ENCODE measurements at places on chromosomes 2 and 18. TPM values are rescaled to one million over a fixed set of nuclear protein-coding genes. Genes with fewer than 3 reads are reported as not detected.

DNA sequence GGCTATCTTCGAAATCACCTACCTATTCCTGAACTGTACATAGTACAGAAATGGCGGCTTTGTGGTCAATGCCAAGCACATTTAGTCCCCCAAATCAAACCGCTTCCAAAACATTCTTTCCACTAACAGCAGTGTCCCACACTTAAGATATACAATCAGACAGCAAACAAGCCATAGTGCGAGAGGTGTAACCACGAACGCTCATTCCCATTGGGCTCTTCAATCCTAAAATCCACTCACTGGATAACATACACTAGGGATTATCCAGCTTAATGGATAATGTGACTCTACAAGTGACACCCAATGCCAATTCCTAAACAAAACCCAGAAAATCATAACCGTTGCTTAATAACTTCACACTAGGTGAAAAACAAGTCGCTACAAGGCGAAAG, 2.0 kb downstream of the XPO1 start:
- no peak for DNase-seq
- H3K27ac ChIP-seq, result peak overlapping the region; percentile 98
- H3K27me3 ChIP-seq, result no peaks in the 10 kb centered on the region
- no peaks in the 10 kb centered on the region for H3K36me3 ChIP-seq

- H3K36me3 ChIP-seq, result no peaks in the 10 kb centered on the region
- no peak overlapping the region for H3K27ac ChIP-seq
- no peaks in the 10 kb centered on the region for H3K27me3 ChIP-seq
- no peak overlapping the region for H3K4me3 ChIP-seq
- peaks cover 24% of the 10 kb centered on the region for H3K4me1 ChIP-seq
- no peak for DNase-seq
These were observed 72.4 kb upstream of the NPAS2 start for GRCh38 chr2:100747551-100747950.

GRCh38 chr2:68040078-68040477, 22.7 kb downstream of the C1D start:
- no peaks in the 10 kb centered on the region for H3K27me3 ChIP-seq
- DNase-seq, result no peak
- H3K4me3 ChIP-seq, result no peak overlapping the region
- H3K4me1 ChIP-seq, result no peaks in the 10 kb centered on the region
- H3K36me3 ChIP-seq, result peaks cover 7% of the 10 kb centered on the region
- H3K27ac ChIP-seq, result no peak overlapping the region

- no peak for DNase-seq
- H3K4me3 ChIP-seq, result no peak overlapping the region
- no peaks in the 10 kb centered on the region for H3K27me3 ChIP-seq
- no peaks in the 10 kb centered on the region for H3K36me3 ChIP-seq
These were observed 24.0 kb upstream of the CERS6 start for GRCh38 chr2:168432100-168432499.

- no peak for DNase-seq
- no peak overlapping the region for H3K4me3 ChIP-seq
- H3K27me3 ChIP-seq, result no peaks in the 10 kb centered on the region
- H3K27ac ChIP-seq, result no peak overlapping the region
- peaks cover 20% of the 10 kb centered on the region for H3K4me1 ChIP-seq
These were observed 300.9 kb downstream of the CYP26B1 start for GRCh38 chr2:71846669-71847291.

DNA sequence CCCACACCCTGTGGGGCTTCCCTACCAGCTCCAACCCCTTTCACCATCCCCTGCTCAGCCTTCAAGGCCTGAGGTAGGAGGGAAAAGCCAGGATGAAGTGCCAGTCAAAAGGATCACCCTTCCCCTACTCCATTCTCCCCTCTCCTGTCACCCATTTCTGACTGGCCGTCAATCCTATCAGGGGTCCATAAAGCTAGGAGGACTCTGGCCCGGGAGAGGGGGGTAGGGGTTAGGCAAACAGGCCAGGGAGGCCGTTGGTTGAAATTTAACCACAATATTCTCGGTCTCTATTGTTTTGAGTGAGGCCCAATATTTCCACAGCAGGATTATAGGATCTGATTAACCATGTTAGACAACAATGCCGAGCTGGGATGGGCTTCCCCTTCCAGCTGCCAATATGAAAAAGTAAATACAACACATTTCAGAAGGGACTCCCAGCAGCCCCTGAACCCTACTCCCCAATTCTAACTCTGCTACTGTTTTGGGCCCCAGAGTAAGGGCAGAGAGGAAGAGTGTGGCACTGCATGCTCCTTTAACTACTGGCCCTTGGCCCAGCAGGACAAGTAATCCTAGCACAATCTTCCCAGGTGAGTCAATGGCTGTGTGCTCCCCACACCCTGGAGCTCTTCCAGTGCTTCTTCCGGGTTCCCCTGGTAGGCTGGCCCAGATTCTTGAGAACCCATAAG, 10.6 kb upstream of the IHH start:
- H3K4me3 ChIP-seq, result no peak overlapping the region
- H3K27ac ChIP-seq, result no peak overlapping the region
- peaks cover 7% of the 10 kb centered on the region for H3K36me3 ChIP-seq
- no peak for DNase-seq

DNA sequence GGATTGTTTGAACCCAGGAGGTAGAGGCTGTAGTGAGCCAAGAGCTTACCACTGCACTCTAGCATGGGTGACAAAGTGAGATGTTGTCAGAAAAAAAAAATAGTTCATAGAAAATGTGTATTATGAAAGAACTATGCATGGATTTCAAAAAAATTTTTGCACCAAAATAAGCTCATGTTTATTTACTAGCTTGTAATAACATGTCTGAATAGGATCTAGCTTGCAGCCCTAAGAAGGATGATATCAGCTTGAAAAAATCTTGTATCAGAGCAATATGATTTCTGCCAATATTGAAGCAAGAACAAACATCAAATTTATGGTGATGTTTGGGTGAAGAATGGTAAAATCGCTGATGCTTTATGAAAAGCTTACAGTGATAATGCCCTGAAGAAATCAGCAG, 97.0 kb upstream of the RFX8 start:
- no peak overlapping the region for H3K4me3 ChIP-seq
- H3K36me3 ChIP-seq, result no peaks in the 10 kb centered on the region
- H3K27me3 ChIP-seq, result no peaks in the 10 kb centered on the region
- no peaks in the 10 kb centered on the region for H3K4me1 ChIP-seq

DNA sequence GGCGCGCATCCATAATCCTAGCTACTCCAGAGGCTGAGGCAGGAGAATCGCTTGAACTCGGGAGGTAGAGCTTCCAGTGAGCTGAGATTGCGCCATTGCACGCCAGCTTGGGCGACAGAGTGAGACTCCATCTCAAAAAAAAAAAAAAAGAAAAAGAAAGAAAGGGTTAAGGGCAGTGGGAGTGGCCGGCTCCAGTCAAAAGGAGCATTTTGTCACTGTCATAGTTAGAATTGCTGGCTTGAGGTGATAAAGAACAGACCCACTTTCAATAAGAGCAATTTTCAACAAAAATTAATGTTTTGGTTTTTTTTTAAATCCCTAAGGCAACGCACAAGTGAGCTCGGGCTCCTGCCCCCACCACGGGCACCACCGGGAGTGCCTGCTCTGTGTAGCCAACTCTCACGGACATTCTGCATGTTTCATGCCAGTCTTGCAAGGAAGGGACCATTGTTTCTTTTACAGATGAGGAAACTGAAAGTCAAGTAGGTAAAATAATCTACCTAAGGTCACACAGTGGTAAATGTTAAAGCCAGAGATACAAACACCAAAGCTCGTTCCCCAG, 8.5 kb downstream of the CIB4 start:
- no peak overlapping the region for H3K4me3 ChIP-seq
- H3K36me3 ChIP-seq, result no peaks in the 10 kb centered on the region
- DNase-seq, result no peak
- no peak overlapping the region for H3K27ac ChIP-seq

DNA sequence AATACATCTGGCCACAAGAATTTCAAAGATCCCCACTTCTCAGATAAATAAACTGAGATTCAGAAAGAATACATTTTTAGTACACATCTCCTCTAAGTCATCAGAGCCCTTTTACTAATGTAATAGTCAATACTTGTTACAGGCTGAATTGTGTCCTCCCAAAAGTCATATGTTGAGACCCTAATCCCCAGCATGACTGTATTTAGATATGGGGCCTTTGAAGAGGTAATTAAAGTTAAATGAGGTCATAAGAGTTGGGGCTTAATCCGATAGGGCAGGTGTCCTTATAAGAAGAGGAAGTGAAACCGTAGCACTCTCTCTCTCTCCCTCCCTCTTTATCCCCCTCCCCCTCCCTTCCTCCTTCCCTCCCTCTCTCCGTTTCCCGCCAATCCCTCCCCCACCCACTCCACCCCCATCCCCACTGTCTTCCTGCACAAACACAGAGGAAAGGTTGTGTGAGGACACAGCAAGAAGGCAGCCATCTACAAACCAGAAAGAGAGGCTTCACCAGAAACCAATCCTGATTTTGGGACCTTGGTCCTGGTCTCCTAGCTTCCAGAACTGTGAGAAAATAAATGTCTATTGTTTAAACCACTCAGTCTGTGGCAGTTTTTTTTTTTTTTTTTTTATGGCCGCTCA, 66.6 kb upstream of the ZNF397 start:
- H3K4me3 ChIP-seq, result no peak overlapping the region
- no peaks in the 10 kb centered on the region for H3K36me3 ChIP-seq
- DNase-seq, result no peak
- peaks cover 4% of the 10 kb centered on the region for H3K4me1 ChIP-seq

DNA sequence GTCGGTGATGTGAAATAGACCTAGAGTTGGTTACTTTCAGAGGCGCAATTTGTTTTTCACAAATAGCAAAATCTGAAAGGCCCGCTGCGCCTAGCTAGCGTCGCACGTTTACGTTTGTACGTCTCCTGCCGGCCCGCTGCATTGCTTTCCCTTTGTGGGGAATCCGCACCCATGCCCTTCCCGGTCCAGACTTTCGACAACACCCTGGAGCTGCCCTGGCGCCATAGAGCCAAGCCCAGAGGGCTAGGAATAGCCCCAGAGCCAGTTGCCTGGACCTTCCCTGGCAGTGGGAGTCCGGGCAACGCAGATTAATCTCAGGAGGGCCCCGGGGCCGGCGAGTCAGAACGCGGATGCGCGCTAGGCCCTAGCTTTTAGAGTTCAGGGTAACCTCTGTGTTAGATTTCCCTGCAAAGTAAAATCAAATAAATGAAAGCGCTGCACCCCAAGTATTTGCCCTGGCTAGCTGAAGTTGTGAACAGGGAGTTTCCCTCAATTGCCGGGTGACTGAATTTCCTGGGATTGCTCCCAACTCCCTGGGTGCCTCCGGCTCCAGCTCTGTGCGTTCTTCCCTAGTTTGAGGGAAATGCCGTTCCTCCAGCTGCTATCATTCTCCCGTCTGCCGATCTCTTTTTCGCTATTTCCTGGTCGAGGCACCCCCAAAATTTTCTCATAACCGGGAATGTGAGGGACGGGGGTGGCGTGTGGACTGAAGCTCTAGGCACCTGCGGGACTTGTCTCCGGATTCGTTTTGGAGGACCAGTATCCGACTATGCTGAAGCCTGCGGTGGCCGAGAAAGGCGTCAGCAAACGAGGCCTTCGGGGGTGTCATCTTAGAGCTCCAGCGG, 1.2 kb upstream of the EN1 start:
- peaks cover 80% of the 10 kb centered on the region for H3K27me3 ChIP-seq
- peak; percentile 52 for DNase-seq
- H3K4me1 ChIP-seq, result peaks cover 43% of the 10 kb centered on the region
- H3K4me3 ChIP-seq, result no peak overlapping the region
- no peaks in the 10 kb centered on the region for H3K36me3 ChIP-seq

- H3K4me3 ChIP-seq, result no peak overlapping the region
- H3K27me3 ChIP-seq, result no peaks in the 10 kb centered on the region
- H3K36me3 ChIP-seq, result no peaks in the 10 kb centered on the region
- H3K27ac ChIP-seq, result no peak overlapping the region
- no peaks in the 10 kb centered on the region for H3K4me1 ChIP-seq
These were observed 262.4 kb upstream of the CHST9 start for GRCh38 chr18:27447451-27447881.

DNA sequence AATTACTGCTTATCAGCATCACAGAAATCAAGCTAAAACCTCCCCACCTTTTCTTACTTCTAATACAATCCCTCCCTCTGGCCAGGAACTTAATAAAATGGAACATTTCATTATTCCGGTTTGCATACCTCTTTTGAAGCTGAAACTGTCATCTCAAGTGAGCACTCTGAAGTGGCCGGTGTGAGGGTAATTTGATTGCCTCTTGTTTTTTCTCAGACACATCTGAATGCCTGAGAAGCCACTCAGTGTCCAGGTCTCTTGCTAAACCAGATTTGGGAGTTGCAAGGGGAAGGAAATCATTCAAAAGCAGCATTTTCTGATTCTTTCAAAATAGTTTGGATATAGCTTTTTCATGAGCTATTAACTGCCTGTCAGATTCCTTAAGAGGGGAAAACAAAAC, 190.3 kb downstream of the C1D start:
- no peaks in the 10 kb centered on the region for H3K36me3 ChIP-seq
- H3K4me1 ChIP-seq, result no peaks in the 10 kb centered on the region
- no peak for DNase-seq
- H3K27me3 ChIP-seq, result no peaks in the 10 kb centered on the region
- no peak overlapping the region for H3K27ac ChIP-seq

- DNase-seq, result no peak
- H3K4me1 ChIP-seq, result no peaks in the 10 kb centered on the region
- H3K4me3 ChIP-seq, result no peak overlapping the region
- no peak overlapping the region for H3K27ac ChIP-seq
- no peaks in the 10 kb centered on the region for H3K36me3 ChIP-seq
These were observed 254.2 kb upstream of the SALL3 start for GRCh38 chr18:78725426-78725825.

DNA sequence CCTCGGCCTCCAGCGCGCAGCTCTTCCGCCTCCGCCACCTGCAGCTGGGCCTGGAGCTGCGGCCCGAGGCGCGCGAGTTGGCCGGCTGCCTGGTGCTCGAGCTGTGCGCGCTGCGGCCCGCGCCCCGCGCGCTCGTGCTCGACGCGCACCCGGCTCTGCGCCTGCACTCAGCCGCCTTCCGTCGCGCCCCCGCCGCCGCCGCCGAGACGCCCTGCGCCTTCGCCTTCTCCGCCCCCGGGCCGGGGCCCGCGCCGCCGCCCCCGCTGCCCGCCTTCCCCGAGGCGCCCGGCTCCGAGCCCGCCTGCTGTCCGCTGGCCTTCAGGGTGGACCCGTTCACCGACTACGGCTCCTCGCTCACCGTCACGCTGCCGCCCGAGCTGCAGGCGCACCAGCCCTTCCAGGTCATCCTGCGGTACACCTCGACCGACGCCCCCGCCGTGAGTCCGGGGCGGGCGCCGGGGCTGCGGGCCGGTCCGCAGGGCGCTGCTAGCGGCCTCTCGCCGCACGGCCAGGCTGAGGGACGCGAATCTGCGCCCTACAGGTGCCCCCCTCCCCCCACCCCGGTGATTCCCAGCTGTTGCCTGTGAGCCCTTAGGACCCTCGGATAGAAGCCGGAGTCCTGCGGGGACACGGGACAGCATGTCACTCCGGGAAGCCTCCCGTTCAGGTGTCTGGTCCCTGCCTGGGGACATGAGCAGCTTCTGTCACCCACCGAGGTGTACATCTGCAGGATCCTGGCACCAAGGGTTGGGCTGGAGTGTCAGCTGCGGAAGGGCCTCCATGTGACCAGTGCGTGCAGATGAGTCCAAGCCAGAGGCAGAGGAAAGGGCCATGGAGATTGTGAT, 616 bp downstream of the RNPEPL1 start:
- H3K36me3 ChIP-seq, result peaks cover 5% of the 10 kb centered on the region
- peak overlapping the region; percentile 80 for H3K27ac ChIP-seq
- H3K27me3 ChIP-seq, result no peaks in the 10 kb centered on the region
- H3K4me3 ChIP-seq, result peak overlapping the region; percentile 77

- DNase-seq, result no peak
- H3K4me1 ChIP-seq, result no peaks in the 10 kb centered on the region
- H3K27ac ChIP-seq, result no peak overlapping the region
These were observed 1.1 kb upstream of the NEURL3 start for GRCh38 chr2:96506016-96506906.

TMEM214 gene
- total RNA-seq, result 41.0 TPM

EVA1A gene
- total RNA-seq, result 1.2 TPM

MAP3K19 gene
- not detected for total RNA-seq

MORN2 gene
- total RNA-seq, result 14.8 TPM

ABCG5 gene
- total RNA-seq, result not detected

ALK gene
- 0.16 TPM for total RNA-seq

SPHKAP gene
- 23.5 TPM for total RNA-seq
